Nephron progenitor cell (in vitro differentiated cells): ENCODE measurements at places on chromosomes 4 and X.
A peak's percentile ranks its signal among the peaks of the same experiment; 100 is the strongest.

DNA sequence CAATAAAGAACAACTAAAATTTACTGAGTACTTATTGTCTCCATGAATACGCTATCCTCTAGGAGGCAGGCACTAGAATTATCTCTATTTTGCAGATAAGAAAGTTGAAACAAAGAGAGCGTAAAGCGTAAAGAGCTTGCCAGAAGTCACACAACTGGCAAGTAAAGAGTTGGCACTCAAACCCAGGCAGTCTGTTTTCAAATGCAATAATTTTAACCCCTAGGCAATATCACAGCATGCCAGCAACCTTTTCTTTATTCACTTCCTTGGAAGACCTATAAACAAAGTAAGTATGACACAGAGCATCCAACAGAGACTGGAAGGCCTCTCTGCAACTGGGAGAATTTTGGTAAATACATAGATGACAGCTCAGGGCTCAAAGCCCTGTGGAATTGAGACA is 23.2 kb upstream of the AMELX start:
- no peak for DNase-seq

- DNase-seq, result no peak
Measured at GRCh38 chr4:7710576-7711306, 228.9 kb downstream of the AFAP1 start.

DNA sequence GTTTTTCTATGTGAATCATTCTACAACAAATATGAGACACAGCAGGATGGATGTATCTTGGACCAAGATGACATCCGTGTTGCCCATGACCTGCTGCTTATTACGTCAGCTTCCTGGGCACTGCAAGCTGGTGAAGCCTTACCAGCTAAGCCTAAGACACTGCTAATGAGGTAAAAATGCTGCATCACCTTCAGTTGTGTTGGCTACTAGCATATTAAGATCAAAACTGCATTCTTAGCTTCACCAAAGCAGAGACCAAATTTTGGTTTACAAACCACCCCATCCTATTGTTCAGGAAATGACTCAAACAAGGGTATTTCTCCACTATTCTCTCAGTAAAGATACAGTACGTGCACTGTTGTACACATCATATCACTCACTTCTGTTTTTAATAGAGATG is 50.3 kb downstream of the MAML3 start:
- no peak for DNase-seq

GRCh38 chr4:70651864-70652506 is 14.3 kb downstream of the JCHAIN start:
- DNase-seq, result no peak

DNA sequence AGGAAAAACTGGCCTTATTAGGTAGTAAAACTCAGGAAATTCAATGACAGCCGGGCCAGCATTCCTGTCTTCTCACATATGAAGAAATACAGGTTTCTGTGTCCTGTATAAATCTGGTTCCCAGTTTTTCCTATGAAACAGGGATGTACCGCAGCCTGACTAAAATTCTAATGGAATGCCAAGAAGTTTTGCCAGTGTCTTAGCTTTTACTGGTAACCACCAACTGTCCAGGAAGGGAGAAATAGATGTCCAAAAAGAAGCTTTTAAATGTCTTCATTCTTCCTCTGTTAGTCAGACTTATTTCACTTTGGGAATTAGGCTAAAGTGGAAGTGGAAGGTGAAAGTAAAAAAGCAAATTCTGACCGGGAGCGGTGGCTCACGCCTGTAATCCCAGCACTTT is 108.0 kb upstream of the TBL1X start:
- no peak for DNase-seq

GRCh38 chr4:42736527-42737195 is 79.8 kb upstream of the ATP8A1 start:
- DNase-seq, result no peak

- no peak for DNase-seq
Measured at GRCh38 chr4:39050590-39050989, 11.4 kb upstream of the KLHL5 start.

GRCh38 chrX:107935200-107935599 is 47.0 kb downstream of the TEX13B start:
- no peak for DNase-seq

DNA sequence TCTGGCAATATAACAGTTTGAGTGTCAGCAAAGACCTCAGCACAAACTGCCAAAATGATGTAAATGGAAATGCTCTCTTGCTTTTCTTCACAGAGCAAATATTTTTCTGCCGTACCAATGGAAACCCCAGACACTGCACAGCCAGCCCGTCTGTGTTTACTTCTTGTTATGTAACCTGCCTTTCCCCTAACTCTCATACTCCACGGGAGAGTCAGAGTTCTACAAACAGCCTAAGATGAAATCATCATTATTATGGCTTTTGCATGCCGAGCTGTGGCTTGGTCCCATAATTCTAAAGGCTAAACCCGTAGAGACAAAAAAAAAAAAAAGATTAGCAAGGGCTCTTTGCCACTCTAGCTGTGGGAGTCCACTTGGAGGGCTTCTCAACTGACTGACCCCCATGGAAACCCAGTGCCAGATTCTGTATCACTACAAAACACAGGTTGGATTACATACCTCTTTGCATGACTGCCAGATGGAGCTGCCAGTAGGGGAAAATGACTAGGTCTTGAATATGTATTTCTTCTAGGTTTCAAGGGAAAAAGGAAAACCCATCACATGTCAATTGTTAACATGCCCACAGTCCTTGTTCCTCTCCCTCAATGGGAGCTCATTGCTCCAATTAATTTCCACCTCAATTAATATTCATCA is 197.2 kb upstream of the CNKSR2 start:
- DNase-seq, result no peak

DNA sequence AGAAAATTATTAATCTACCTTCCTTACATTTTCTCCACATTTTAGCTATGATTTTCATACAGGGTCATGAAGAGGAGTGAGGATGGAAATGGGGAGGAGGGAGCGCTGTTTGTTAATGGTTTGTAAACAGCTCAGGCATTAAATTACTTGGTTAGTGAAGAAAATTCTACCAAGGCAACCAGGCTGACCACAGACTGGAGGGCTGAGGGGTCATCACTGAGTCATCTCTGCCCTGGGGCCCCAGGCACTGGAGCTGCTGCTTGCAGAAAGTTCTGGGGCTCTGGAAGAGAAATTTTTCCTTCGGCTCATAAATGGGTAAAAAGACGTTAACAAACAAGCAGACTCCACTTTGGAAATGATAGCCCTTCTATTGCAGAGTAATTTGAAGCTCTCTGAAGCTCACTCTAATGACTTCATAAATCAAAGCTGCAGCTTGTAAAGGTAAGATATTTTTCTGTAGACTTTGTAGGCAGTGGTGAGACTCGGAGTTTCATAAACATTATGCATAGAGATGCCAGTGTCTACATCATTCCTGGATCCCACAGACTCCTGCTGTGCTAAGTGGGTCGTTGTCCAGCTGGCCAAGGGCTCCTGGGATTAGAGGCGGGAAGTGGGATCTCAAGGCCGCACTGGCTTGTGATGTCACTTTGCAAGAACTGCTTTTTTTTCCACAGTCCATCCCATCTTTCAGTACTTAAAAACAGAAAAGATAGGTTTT is 159.6 kb downstream of the PTTG2 start:
- DNase-seq, result peak; percentile 24

- no peak for DNase-seq
Measured at GRCh38 chrX:13774696-13775095, 40.1 kb downstream of the OFD1 start.

- DNase-seq, result no peak
Measured at GRCh38 chr4:56658528-56658927, 22.6 kb downstream of the HOPX start.

GRCh38 chr4:45569619-45570018 is 554.2 kb downstream of the GABRG1 start:
- no peak for DNase-seq

- DNase-seq, result no peak
Measured at GRCh38 chrX:132815643-132816042, 142.8 kb downstream of the HS6ST2 start.

- no peak for DNase-seq
Measured at GRCh38 chr4:32043248-32043633, 1323.1 kb downstream of the PCDH7 start.

- no peak for DNase-seq
Measured at GRCh38 chr4:55561889-55562288, 15.2 kb upstream of the CLOCK start.

GRCh38 chrX:103628386-103629317 is at the start of gene TCEAL1:
TCEAL1 (plus strand) TSS chrX:103628975; CDS start chrX:103629917, 942 bp downstream.
- DNase-seq, result peak; percentile 46

- DNase-seq, result no peak
Measured at GRCh38 chr4:104263100-104263499, 231.6 kb downstream of the CXXC4 start.

DNA sequence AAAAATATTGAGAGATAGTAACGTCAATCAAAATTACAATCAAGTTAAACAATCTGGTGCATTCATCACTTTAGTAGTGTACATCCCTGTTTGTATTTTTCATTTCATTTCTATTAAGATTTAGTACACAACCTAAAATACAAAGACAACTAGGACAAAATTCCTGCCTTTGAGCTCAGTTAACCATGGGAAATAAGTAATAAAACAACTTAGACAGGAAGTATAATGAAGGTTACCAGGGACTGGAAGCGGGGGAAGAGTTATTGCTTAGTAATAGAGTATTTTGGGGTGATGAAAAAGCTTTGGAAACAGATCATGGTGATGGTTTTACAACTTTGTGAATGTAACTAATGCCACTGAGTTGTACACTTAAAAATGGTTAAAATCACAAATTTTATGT is 25.6 kb upstream of the ATXN3L start:
- no peak for DNase-seq

- no peak for DNase-seq
Measured at GRCh38 chrX:71111141-71111843, at the start of gene IL2RG. IL2RG (minus strand) TSS chrX:71111577; CDS start chrX:71111539, 38 bp downstream.

- peak; percentile 25 for DNase-seq
Measured at GRCh38 chrX:39476604-39477021, 621.1 kb downstream of the BCOR start.

DNA sequence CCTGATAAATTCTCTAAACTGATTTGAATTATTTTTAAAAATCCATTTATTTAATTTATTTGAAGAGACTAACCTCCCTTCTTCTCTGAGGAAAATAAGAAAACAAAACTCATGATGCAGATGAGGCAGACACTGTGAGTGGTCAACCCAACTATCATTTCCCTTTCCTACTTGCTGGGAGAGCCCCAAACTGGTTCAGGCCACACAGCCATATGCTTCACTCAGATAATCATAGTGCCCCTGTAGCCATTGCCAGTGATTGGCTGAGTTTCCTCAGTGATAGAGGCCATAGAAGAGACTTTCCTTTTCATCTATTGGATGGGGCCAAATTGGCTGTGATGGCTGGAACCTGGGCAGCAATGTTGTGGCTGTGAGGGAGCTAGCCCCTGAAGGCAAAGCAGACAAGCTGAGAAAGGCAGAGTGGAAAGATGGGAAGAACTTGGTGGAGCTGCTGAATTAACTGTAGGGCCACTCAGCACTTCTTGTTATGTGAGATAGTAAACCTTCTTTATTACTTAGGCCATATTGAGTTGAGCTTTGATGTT is 49.8 kb downstream of the RAB33B start:
- no peak for DNase-seq

DNA sequence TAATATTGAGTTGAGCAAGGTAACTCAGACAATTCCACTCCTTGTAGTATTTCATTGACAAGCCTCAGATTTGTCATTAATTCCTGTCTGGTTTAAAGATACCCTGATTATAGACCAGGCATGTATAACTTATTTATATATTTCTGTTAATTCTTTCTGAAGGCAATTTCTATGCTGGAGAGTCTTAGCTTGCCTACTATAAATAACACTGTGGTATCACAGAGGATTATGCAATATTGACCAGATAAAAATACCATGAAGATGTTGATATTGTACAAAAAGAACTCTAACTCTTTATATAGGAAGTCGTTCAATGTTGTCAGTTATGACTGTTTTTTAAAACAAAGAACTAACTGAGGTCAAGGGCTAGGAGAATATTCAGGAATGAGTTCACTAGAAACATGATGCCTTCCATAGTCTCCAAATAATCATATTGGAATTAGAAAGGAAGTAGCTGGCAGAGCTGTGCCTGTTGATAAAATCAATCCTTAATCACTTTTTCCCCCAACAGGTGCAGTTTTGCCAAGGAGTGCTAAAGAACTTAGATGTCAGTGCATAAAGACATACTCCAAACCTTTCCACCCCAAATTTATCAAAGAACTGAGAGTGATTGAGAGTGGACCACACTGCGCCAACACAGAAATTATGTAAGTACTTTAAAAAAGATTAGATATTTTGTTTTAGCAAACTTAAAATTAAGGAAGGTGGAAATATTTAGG is 821 bp downstream of the CXCL8 start:
- no peak for DNase-seq

DNA sequence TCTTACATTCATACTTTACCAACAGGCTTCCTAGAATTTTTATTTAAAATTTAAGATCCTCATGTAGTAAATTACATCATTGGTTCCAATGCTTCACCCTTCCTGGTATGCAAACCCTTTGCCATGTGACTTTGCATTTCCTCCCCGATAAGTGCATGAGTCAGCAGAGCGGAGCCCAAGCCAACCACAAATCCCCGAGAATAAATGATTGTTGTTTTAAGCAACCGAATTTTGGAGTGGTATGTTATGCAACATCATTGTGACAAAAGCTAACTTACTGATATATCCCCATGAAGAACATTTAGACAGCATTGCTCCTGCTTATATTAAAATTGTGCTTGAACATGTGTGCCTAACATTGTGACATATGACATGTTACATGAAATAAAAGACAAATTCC is 199.4 kb upstream of the DDX53 start:
- no peak for DNase-seq

- no peak for DNase-seq
Measured at GRCh38 chr4:75605928-75606327, 24.4 kb downstream of the CDKL2 start.

GRCh38 chrX:15914486-15914885 is 59.9 kb upstream of the AP1S2 start:
- no peak for DNase-seq

DNA sequence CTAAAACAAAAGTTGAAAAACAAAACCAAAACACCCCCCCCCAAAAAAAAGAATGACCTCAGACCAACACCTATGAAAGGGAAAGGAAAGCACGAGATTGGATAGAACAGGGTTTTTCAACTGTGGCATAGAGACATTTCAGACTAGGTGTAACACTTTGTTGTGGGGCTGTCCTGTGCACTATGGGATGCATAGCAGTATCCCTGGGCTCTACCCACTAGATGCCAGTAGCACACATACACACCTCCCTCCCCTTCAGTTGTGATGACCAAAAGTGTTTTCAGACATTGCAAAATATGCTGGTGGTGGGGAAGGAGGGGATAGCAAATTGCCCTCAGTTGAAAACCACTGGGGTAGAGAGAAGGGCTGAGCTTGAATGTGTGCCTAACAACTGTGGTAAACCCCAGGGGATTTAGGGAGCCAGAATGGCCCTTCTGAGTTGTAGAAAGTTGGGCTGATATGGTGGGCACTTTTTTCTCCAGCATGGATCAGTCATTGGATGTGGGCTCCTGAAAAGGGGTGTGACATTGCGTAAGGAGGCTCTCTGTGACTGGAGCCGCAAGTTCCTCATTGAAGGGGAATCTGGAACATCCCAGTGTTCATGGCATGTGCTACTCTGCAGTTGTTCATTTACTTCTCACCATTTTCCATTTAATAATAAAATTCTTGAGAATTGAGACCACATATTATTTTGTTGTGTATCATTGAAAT is 8.8 kb upstream of the GEMIN8 start:
- no peak for DNase-seq

DNA sequence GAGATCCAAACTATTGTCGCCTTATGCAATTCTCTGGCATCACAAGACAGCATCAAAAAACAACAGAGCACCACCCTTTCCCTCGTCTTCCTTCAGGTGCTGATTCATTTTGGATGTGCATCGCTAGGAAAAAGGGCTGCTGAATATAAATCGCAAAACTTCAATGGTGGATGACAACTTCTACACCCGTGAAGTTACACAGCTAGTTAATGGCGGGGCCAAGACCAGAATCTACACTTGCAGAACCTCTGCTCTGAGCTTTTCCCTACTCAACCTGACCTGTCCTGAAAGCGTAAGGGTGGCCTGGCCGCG is 674 bp downstream of the GNPDA2 start:
- no peak for DNase-seq
